ENCODE measurements at places on chromosomes 2 and 18.

GRCh38 chr2:28269019-28269784 lies 123.5 kb upstream of the FOSL2 start:
- peak; percentile 45 for DNase-seq

DNA sequence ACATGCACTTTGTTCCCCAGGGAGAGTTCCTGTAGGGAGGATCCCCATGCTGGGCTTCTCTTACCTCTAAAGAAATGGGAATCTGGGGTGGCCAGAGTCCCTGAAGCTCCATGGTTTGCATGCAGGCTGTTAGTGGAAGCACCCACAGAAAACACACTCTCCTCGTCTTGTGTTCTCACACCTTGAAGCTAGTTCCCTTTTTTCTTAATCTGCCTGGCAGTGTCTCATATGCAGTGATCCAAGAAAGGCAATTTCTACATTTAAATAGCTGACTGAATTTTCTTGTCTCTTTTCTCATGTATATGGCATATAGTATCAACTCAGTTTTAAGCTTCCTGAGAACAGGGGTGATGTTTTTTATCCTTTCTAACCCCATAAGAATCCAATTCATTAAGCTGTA lies 65.0 kb downstream of the LINC00305 start:
- DNase-seq, result no peak

- no peak for DNase-seq
Measured at GRCh38 chr2:201507725-201508124, 56.2 kb downstream of the STRADB start.

DNA sequence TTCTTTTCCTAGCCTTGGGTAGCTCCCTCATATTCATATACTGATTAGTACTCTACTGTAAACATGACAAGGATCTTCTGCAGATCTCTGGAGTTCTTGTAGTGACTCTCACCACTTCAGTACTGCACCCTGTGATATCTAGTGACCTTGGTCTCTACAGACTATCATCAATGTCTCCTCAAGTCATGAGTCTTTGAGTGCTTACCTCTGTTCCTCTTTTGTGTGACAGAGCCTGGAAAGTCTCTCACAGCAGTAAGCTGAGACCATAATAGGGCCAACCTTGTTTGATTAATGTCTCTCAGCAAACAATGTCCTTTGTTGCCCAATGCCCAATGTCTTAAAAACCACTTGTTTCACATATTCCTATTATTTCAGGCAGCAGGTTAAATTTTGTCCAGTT lies 34.2 kb upstream of the BAZ2B start:
- no peak for DNase-seq

DNA sequence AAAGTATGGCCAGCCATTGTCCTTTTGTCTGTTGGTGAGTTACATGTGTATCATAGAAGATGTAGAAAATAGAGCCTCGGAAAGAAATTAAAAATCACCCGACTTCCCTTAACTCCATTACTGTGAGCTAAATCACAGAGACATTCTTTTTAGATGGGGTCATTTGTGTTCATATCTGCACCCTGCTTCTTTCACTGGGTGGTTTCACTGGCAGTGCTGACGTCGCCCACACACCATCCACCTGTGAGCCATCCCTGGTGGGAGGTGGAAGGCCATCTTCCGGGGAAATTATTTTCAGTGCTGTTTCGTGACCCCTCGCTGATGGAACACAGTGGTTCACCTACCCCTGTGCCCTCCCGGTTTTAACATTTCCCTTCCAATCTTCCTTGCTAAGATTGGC lies 21.2 kb downstream of the SH3BP4 start:
- DNase-seq, result peak; percentile 80

- no peak for DNase-seq
Measured at GRCh38 chr18:48762836-48763718, 187.7 kb downstream of the SMAD7 start.

DNA sequence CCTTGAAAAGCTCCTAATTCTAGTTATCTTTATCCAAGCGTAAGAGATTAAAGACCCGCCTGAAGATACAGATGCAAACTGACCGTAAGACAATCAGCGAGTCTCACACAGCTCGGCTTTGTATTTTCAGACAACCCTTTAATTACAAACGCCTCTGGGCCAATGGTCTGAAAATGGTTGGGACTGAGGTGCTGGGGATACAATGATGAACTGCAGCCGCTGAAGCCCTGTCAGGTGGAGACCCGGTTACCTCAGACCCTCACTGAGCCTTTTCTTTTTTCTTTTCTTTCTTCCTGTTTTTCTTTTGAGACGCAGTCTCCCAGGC lies 715 bp upstream of the CFAP36 start:
- DNase-seq, result no peak

GRCh38 chr2:38765149-38765548 lies 12.9 kb upstream of the GEMIN6 start:
- peak; percentile 93 for DNase-seq

GRCh38 chr2:144511937-144512336 lies 8.0 kb downstream of the ZEB2 start:
- DNase-seq, result peak; percentile 34

- no peak for DNase-seq
Measured at GRCh38 chr2:155022531-155022930, 324.0 kb downstream of the KCNJ3 start.

DNA sequence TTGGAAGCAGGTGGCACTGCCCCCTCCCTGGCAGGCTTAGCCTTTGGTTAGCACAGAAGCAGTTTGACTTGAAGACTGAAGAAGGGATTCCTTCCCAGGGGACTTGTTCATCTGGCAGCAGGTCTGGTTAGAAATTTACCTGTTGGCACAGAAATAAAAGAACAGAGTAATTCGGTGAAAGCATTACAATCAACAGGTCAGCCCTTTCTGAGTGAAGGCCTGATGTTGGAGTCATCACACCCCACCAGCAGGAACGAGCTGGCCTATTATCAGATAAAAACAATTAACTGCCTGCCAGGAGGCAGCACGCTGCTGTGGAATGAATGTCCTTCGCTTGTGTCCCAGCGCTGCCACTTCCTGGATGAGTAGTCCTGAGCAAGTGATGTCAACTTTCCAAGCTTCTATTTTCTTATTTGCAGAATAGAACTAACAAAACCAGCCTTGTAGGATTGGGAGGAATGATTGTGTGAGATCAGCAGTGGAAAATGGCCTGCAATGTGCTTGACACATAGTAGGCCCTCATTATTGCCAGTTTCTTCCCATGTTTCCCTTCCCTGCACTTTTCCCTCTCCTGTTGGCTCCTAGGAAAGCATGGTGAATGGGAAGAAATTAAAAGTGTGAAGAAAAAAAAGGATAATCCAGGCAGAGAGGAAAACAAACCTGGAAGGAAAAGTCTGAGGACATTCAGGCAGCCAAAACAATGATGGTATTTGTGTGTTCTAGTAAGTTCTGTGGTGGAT lies 29.0 kb downstream of the LGALSL start:
- no peak for DNase-seq

- no peak for DNase-seq
Measured at GRCh38 chr2:55416786-55417568, 2.7 kb downstream of the CCDC88A start.

GRCh38 chr2:170368370-170368769 lies 190.4 kb downstream of the MYO3B start:
- DNase-seq, result no peak

GRCh38 chr2:69774984-69775982 lies 33.3 kb downstream of the ANXA4 start:
- peak; percentile 21 for DNase-seq

DNA sequence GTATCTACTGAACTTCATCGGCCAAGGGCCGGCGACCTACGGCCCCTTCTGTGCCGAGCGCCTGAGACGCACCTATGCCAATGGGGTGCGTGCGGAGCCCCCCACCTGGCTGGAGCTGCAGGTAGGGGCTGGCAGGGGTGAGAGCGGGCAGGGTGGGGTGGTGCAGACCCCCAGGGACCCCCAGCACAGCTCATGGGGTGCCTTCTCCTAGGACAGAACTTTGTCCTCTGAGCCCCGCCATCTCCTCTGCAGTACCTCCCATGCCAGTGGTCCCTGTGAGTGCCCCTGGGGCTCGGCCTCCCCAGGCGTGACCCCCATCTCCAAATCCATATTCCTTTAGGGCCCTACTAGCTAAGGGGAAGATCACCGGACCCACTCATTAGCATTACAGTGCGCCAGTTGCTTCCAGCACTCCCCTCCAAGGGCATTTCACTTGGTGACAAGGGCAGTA lies 23.9 kb upstream of the GPR17 start:
- DNase-seq, result no peak

- DNase-seq, result peak; percentile 85
Measured at GRCh38 chr2:190069936-190070696, 7.6 kb upstream of the MSTN start.

GRCh38 chr2:47488870-47489584 lies 86.1 kb downstream of the MSH2 start:
- peak; percentile 86 for DNase-seq

DNA sequence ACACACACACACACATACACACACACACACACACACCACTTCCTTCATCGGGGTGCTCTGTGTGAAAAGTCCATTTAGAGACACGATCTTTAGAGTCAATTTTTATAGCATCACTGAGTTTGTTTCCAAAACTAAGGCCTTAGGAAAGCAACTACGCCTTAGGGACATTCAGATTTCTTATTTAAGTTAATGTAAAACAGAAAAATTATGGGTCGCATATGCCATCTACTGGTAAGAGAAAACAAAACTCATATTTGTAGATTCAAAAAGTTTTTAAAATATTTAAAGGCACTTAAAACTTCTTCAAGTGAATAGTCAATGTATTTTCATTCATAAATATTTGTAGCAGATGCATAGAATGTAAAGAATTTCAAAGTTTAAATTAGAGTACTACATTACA lies 166.2 kb downstream of the ATAD2B start:
- peak; percentile 48 for DNase-seq

GRCh38 chr2:184113696-184114403 lies 484.5 kb upstream of the ZNF804A start:
- DNase-seq, result peak; percentile 2

DNA sequence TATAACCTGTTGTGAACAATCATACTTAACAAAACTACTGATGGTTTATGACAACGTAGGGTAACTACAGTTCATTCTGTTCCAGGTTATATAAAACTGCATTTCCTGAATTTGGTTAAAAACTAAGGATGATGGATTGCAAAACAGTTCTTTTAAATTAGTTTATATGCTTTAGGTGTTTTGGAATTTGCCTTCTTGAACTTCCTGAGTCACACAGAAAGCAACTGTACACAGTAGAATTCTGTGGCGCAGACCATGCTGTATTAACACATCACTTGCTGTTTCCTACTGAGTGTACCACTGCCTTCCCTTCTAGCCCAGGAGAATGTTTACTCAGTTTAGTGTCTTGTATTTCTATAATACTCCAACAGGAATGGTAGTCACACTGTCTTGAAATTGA lies 19.4 kb downstream of the ITGB1BP1 start:
- peak; percentile 65 for DNase-seq

- no peak for DNase-seq
Measured at GRCh38 chr2:99786636-99787390, 297.0 kb upstream of the REV1 start.

DNA sequence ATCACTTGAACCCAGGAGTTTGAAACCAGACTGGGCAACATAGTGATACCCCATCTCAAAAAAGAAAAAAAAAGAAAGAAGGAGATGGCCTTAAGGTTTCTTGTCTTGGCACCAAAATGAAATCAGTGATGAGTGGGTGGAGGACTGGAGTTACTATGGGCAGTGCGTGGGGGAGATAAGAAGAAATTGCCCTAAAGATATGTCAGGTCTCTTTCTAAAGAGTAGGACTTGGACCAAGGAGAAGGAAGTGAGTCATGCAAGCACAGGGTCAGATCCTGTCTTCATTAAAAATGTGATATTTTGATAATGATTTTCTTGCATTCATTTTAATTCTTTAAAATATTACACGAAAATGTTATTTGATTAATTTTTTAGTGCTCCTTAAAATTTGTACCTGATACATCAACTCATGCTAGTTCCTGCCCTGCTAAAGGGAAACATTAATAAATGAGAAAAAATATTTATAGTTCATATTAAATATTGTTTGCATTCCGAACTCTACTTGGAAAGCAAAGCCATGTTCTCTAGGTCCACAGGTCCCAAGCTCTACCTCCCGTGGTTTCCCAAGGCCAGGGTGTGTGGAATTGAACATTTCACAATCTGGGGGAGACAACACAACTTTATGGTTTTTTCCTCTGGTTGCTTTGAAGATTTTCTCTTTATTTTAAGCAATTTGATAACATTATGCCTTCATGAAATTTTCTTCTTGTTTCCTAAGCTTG lies 62.6 kb upstream of the CTLA4 start:
- DNase-seq, result no peak

DNA sequence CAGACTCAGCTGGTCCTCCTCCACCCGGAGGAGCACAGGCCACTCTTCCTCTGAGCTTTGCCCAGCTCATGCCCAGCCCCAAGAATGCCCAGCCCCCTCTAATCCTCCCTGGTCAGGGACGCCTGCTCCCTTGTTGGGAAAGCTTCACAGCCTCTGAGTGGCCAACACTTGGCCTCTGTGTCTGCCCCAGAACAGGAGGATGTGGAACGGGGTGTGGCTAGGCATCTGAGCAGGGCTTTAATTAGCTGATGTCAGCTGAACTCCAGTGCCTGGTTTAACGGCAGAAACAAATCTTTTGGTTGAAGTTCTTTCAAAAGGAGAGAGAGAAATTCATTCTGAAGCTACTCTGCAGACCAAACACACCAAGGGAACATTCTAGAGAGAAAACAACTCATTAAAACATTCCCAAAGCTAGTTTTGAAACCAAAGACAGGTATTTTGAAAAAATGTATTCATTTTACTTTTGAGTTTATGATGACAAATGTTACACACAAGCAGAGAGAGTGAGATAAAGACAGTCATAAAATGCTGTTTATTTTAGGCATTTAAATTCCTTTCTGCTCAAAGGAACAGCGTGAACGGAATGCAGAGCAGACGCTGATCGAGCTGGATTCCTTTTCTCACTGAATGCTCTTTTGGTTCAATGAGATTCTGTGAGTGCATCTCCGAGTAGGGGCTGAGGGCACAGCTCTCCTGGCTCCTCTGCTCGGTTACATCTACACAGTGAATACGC lies 63.8 kb downstream of the RTP5 start:
- DNase-seq, result peak; percentile 27

DNA sequence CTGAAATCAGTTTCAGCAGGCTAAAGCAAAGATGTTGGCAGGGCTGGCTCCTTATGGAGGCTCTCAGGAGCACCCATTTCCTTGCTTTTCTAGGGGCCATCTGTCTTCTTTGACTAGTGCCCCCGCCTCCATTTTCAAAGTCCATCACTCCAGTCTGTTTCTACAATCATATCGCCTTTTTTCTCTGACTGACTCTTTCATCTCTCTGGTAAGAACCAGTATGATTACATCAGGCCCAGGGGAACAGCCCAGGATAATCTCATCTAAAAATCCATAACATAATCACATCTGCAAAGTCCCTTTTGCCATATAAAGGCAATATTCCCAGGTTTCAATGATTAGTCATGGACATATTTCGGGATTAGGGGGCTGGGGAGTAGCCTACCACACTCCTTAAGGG lies 57.0 kb downstream of the CUL3 start:
- no peak for DNase-seq

- no peak for DNase-seq
Measured at GRCh38 chr2:160022162-160022561, 40.3 kb downstream of the PLA2R1 start.

DNA sequence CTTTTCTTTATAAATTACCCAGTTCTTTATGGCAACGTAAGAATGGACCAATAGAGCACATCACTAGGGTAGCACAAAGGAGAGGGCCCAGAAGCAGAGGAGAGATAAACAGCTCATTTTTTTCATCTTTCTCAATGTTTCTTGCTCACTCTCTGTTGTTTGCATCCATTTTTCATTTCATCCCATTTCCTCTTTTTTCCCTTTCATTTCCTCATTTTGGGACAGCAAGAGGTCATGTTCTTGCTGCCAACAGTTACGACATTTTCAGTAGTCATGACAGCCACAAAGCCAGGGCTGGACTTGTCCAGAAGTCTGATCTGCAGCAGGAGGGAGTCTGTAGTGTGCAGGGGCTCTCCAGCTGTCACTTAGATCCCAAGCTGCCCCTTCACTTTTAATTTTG lies 52.7 kb upstream of the CYP1B1 start:
- DNase-seq, result peak; percentile 71
